ENCODE measurements at places on chromosomes 2 and 18. TPM values are rescaled to one million over a fixed set of nuclear protein-coding genes. Genes with fewer than 3 reads are reported as not detected.

The CXCR2 gene
- polyA plus RNA-seq = 0.85 TPM

The MBP gene
- 196 TPM for polyA plus RNA-seq

The PSME4 gene
- polyA plus RNA-seq = 6.2 TPM

The UGT1A4 gene
- not detected for polyA plus RNA-seq

The CYP27A1 gene
- polyA plus RNA-seq = not detected

All from CD8-positive, alpha-beta memory T cell (primary cell).